ENCODE measurements at places on chromosomes 5 and 9.

DNA sequence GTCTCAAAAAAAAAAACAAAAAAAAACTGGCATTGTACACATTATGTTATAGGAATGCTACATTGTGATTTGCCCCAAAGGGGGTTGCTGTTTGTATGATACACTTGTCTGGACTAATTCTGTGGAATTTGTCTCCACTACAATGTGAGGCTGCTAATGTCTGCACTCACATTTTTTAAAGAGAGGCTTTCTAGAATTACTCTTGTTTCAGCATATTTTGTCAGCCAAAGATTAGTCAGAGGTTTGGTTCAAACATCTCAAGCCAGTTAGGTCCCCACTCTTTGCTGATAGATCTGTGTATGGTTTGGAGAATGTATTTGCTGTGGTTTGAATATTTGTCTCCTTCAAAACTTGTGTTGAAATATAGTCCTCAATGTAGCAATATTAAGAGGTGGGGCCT lies 59.3 kb upstream of the ZNF169 start:
- no peak for DNase-seq

GRCh38 chr9:9170439-9171134 lies 1371.0 kb upstream of the DMAC1 start:
- DNase-seq, result no peak

DNA sequence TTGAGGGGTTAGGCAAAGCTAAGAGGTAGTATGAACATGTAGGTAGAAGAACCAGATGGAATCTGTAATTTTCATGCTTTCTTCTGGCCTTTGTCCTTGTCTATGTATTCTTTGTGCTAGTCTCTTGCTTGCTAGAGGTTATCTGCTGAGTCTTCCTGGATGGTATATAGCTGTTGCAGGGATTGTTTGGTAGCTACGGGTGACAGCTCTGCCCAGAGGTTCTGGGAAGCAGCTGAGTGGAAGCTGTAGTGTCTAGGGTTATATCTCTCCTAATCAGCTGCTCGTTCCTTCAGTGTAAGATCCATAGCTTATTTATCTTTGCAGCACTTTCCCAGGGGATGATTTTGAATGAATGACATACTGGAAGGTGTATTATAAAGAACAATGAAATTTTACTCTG lies 100.3 kb downstream of the ATG10 start:
- DNase-seq, result no peak

- no peak for DNase-seq
Observed at GRCh38 chr5:5231576-5231975, 91.4 kb downstream of the ADAMTS16 start.

DNA sequence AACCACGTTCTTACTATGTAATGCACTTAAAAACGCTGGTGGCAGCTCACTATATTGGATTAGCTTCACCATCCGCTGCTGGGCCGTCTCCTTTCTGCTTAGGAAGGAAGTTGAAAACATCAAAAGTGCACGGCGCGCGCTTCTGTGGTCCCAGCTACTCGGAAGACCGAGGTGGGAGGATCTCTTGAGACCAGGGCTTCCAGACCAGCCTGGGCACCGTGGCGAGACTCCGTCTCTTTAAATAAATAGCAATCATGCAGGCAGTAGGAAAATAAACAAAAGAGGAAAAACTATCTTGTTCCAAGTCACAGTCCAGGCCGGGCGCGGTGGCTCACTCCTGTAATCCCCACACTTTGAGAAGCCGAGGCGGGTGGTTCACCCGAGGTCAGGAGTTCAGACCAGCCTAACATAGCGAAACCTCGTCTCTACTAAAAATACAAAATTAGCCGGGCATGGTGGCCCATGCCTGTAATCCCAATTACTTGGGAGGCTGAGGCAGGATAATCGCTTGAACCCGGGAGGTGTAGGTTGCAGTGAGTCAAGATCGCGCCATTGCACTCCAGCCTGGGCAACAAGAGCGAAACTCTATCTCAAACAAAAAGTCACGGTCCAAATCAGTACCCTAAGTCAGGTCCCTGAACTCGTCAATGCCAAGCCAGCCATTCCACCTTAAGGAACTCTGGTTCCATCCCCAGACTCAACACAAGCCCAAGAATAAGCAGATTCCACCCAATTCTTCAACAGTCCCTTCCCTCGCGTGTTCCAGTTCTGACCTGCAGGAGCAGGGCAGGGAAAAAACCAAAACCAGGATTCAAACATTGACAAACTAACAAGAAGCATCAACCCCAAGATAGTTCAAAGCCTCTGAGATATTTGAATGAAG lies 1.0 kb upstream of the GOLGA1 start:
- peak; percentile 63 for DNase-seq

DNA sequence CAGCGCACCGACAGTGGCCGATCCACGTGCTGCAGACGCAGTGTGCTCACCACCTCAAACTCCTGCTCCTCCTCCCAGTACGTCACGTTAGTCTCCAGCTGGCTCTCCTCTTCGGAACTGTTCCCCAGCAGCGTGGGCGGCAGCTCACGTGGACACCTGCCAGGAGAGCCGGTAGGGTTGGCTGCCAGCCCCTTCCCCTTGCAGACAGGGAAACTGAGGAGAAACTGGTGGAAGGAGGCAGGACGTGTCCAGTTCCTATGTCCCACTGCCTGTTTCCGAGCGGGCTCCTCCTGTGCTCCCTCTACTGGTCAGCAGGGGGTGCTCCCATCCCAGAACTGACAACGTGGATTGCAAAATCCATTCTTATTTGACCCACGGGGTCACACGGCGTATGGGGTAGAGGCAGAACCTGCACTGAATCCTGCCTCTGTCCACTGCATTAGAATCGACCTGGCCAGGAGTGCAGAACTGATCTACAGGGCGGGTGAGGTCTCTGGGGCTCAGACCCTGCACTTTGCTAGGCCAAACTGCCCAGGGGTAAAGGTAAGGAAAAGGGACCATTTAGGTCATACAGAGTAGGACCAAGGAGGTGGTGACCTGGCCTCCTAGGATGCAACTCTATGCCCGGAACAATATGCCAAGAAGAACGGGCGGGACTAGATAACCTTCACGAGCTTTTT lies 25.7 kb downstream of the PDGFRB start:
- peak; percentile 32 for DNase-seq

- DNase-seq, result no peak
Observed at GRCh38 chr9:99889120-99889519, 17.3 kb upstream of the STX17 start.

- no peak for DNase-seq
Observed at GRCh38 chr5:116389601-116390000, 185.0 kb downstream of the SEMA6A start.

GRCh38 chr5:135170500-135170899 lies 136.5 kb upstream of the PITX1 start:
- DNase-seq, result no peak

- DNase-seq, result no peak
Observed at GRCh38 chr5:133895979-133896845, 72.2 kb downstream of the C5orf15 start.

- no peak for DNase-seq
Observed at GRCh38 chr9:130898552-130898852, 1.9 kb upstream of the QRFP start.

- no peak for DNase-seq
Observed at GRCh38 chr9:105425816-105426433, 21.9 kb upstream of the FSD1L start.

DNA sequence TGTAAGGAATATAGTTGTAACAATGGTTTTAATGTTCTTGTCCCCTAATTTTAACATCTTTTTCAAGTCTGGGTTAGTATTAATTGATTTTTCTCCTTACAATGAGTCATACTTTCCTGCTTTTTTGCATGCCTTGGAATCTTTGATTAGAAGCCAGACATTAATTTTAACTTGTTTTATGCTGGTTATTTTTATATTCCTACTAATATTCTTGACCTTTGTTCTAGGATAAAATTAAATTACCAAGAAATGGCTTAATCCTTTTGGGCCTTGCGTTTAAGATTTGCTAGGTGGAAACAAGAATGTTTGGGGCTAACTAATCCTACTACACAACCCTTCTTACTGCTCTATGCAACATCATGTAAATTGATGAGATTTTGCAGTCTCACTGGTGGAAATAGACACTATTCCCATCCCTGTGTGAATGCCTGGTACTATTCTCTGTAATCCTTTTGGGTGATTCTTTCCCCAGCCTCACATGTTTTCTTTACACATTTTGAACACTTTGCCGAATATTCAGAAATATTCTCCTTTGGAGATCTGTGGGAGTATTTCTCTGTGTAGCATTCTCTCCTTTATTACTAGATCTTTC lies 47.2 kb downstream of the ZCCHC7 start:
- DNase-seq, result no peak

DNA sequence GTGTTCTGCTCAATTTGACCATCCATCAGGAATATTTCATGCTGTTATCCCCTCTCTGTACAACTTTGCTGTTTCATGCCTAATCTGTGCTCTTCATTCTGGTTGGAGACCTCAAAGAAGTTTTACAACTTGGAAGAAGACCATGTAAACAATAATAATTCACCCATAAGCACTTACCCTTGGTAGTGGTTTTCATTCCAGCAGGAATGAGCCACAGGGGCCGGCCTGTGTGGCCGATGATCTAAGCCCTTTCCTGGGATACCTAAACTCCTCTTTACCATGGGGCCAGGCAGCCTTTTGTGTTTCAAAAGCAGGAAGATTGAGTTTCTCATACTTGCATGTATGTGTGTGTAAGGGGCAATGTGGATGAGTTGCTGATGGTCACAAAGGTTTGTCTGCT lies 165.0 kb downstream of the FGF1 start:
- DNase-seq, result no peak

DNA sequence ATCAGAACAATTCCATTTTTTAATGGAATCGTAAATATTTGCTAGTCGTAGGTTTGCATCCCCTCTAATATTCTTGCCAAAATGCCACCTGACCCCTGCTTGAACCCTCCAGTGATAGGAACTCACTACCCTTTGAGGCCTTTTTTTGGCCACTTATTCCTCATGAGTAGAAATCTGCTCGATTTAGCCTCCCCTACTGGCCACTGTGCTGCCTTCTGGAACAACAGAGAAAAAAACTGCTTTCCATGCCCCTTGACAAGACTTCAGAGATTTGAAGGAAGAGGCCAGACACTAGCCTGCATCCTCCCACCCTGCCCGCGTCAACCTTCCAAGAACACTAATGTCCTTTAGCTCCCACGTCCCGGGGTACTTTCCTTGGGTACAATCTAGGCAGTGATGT lies 4.1 kb downstream of the CCDC69 start:
- no peak for DNase-seq

DNA sequence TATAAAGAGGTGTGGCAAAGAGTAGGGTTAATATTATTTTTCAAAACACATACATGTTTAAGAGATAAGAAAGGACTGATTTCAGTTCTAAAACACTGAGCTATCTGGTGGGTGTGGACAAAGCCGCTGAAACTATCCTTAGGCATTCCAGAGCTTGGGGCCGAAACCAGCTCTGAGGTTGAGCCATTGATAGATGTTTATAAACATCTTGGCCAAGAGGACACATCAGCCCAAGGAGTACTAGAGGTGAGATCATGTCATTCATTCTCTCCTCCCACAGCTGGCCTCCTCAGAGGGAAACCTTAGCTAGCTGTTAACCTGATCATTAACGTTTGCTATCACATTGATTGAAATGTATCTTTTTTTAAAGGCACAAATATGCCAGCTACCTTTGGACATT lies 89.9 kb downstream of the NLN start:
- no peak for DNase-seq

DNA sequence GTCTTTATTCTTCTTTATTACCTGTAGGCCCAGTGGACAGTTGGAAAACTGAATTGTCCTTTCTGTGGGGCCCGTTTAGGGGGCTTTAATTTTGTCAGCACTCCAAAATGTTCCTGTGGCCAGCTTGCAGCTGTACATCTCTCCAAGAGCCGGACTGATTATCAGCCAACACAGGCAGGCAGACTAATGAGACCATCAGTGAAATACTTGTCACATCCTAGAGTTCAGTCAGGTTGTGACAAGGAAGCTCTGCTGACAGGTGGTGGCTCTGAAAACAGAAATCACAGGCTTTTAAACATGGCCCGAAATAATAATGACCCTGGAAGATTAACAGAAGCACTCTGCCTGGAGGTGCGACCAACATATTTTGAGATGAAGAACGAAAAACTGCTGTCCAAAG lies 47.9 kb downstream of the RNF180 start:
- no peak for DNase-seq

GRCh38 chr5:27969157-27969556 lies 930.8 kb upstream of the CDH9 start:
- DNase-seq, result no peak

- DNase-seq, result no peak
Observed at GRCh38 chr5:83418356-83419321, 52.9 kb upstream of the VCAN start.

- DNase-seq, result no peak
Observed at GRCh38 chr5:144531188-144531587, 360.5 kb downstream of the KCTD16 start.

- no peak for DNase-seq
Observed at GRCh38 chr5:127519527-127519926, 2.1 kb downstream of the PRRC1 start.

DNA sequence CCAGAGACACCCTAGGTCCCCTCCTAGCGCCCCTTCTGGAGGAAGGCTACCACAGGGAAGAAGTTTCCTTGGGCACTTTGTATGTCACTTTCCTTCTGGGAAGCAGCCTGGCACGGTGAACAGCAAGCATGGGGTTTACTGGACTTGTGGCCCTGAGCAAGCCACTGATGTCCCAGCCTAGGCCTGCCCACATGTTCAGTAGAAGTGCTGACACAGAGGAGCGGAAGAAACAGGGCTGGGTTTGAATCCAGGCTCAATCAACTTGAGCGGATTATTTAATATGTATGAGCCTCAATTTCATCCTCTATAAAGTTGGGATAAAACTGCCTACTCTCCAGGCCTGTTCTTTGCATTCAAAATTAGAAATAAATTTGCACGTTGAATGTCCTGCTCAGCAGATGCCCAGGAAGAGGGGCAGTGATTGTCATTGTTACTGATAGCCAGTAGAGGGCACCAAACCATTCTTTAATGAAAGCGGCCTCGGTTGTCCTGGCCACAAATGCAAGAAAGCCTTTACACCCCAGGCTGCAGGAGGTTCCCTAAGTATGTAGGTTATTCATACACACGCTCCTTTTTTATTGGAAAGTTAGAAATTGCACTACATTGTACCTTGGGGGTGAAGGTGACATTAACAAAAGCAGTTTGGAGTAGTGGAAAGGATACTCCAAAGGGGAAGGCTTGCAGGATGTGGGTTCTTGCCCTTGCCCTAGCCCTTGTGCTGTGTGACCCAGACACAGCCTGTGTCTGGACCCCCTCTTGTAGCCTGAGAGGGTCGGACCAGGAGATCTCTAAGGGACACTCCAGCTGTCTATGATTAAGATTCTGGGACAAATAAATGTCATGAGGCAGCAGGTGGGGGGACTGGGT lies 13.4 kb upstream of the XPA start:
- peak; percentile 70 for DNase-seq

DNA sequence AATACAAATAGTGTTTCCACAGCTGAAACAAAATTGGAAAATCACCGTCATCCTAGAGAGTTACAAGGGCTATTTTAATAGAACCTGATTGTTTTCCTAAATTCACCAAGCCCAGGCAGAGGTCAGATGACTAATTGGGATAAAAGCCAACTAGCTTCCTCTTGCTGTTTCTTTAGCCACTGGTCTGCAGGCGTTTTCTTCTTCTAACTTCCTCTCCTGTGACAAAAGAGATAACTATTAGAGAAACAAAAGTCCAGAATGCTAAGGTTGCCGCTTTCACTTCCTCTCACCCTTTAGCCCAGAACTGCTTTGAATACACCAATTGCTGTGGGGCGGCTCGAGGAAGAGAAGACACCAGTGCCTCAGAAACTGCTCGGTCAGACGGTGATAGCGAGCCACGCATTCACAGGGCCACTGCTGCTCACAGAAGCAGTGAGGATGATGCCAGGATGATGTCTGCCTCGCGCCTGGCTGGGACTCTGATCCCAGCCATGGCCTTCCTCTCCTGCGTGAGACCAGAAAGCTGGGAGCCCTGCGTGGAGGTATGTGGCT lies at the start of gene TLR4:
TLR4 (plus strand) TSS at position 380 of the 552 bp plus-strand sequence; CDS start at position 450, 70 bp downstream.
- DNase-seq, result peak; percentile 3

- peak; percentile 45 for DNase-seq
Observed at GRCh38 chr5:58933891-58934628, 351.2 kb downstream of the RAB3C start.
